ENCODE measurements at places on chromosomes 7 and 10.

DNA sequence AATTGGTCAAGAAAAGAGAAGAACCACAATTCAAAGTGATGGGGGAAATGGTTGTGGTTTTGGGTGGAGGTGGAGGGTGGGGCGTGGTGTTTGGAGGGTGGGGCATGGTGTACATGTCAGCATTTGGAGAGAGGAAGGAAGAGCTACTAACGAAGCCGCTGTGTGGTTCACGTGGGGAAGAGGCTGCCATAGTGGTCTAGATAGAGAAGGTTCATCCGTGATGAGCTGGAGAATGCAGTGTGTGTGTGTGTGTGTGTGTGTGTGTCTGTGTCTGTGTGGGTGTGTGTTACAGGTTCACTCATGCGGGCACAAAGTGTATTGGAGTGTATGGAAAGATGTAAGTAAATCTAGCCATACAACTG lies 6.1 kb upstream of the VCL start:
- no peak for DNase-seq

- no peak for DNase-seq
These were observed 231.1 kb downstream of the ARHGAP12 start for GRCh38 chr10:31697271-31698180.

DNA sequence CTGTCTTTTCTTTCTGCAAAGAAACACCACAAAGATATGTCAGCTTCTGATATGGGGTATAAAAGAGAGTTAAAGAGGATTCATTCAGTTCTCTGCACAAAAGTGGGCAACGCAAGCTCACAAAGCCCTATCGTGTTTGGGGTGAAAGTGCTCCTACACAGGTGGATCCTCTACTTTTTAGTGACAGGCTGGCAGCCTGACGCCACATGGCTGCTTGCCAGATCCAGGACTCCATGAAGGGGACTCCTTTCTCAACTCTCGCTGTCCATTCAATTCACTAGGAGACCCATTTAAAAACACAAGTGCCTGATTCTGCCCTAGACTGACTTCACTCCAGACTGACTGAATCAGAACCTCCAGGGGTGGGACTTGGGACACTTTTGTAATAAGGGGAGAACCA lies 8.0 kb downstream of the PARP12 start:
- no peak for DNase-seq

- DNase-seq, result no peak
These were observed 25.4 kb downstream of the CPVL start for GRCh38 chr7:29120955-29121354.

GRCh38 chr10:88278912-88279311 lies 304.2 kb downstream of the RNLS start:
- no peak for DNase-seq

DNA sequence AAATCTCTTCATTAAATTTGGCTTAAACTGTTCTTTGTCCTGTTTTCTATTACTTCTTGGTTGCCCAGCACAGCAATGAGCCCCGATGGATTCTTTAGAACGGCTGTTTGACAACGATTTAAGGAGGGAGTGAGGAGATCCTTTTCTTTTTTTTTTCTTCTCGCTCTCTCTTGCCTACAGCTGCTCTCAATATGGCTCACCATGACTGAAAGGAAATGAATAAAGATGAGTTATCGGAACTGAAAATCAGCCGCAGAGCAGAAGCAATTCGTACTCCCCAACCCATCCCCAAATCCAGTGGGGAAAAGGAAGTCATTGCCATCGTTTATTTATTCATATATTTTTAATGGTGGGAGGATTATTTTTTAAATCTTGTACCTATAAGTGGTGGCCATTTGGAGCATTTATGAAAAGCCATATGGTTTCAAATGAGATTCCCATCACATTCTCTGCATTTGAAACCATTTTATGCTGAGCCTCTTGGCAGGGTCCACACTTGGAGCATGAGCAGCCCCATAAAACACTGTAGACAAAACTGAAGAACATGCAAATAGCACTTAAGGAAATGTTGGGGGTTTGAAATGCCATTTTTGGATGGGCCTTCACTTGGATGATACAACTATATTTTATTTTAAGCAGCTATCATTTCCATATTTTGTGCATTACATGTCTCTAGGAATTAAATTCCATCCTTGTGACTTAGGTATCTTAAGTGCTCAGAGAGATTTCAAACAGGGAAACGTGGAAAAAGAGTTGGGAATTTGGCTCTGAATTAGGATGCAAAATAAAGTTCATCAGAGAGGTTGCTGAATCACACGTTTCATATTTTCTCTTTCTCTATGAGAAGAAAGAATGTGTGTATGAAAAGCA lies 107.7 kb upstream of the FZD1 start:
- DNase-seq, result no peak

- DNase-seq, result no peak
These were observed 1020.5 kb downstream of the LRMDA start for GRCh38 chr10:76451911-76452310.

- no peak for DNase-seq
These were observed 52.5 kb downstream of the NRCAM start for GRCh38 chr7:108403597-108404217.

GRCh38 chr10:62450912-62451610 lies 76.9 kb downstream of the ZNF365 start:
- no peak for DNase-seq

DNA sequence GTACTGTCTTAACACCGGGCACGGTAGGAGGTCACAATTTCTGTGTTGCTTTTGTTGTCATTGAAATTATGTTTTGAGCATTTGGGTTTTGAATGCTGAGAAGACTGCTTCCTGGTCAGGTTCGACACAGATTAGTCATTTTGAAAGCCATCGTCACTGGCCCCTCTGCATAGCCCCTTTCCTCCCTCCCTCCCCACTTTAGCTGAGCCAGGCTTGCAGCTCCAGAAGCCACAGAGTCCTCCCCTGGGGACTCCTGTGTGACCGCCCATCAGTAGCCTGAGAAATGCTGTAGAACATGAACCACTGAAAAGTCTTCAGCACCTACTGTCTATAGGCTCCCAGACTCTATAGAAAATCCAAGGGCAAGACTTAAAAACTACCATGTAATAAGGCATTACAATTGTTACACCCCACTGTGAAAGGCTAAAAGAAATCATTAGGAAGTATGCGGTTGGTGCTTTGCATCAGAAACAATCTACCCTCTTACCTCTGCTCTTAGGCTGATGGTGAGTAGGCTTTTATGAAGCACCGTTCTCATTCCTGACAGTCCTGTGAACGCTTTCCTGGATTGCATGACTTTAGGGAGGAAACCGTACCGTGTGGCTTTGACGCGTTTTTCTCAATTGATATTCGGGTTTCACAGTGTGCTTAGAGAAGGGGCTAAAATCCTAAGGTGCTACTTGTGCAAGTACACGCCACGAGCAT lies 24.8 kb downstream of the JCAD start:
- no peak for DNase-seq

- DNase-seq, result no peak
These were observed 54.2 kb upstream of the SVIL start for GRCh38 chr10:29689001-29689400.

DNA sequence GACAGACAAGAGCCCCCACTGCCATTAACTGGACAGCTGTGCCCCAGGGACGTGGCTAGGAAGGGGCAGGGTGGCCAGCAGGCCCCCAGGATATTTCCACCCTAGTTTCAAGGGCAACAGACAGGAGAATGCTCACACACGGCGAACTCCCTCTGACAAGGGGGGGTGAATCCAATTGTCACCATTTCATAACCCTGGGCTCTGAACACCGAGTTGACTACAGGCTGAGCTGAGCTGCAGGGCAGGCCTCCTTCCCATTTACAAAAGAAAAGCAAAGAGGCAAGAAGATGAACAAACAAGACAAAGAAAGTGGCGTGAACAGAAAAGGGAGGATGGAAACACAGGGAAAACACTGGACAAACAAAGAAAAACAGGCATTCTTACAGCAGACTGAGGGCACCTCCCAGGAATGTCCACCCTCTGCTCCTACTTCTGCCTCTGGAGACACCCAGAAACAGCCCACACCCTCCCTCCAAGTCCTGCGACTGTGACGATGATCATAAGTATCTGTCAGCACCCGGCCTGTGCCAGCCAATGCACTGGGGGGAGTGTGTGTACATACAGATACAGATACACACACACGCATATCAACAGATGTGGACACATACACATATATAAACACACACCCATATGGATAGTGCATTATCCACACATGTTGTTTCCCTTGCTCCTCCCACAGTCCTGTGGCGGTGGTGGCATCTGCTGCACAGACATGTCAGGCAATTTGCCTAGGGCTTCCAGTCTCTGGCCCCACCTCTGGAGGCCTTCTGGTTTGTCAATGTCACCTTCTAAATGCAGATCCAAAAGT lies 66.2 kb downstream of the FAM53B start:
- DNase-seq, result no peak

DNA sequence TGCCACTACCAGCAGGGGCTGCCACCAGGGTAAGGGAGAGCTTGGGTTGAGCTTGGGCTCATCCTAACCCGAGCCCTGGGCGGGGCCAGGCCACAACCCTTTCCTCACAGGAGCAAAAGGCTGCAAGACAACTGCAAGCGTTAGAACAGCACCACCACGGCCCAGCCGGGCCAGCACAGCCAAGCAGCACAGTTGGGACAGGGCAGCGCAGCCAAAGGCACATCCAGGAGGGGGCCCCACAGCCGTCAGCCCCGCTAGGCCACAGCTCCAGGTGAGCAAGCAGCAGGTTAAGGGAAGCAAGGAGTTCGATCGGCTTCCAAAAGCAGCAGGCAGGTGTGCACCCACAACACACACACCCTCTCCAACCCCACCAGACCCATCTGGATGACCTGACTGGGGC lies 7.0 kb upstream of the NDST2 start:
- no peak for DNase-seq

GRCh38 chr7:123494193-123494796 lies 40.1 kb downstream of the IQUB start:
- no peak for DNase-seq

DNA sequence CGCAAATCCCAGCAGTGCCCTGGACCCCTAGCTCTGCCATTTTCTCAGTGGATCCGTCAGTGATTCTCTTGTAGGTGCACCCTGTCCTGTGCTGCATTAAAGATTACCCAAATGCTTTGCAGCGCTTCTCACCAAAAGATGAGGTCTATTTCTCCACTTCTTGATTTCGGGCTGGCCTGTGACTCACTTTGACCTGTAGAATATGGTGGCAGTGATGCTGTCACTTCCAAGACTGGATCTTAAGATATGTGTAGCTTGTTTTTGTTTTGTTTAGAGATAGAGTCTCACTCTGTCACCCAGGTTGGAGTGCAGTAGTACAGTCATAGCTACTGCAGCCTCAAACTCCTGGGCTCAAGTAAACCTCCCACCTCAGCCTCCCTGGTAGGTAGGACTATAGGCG lies 37.0 kb upstream of the ZMIZ1 start:
- no peak for DNase-seq

DNA sequence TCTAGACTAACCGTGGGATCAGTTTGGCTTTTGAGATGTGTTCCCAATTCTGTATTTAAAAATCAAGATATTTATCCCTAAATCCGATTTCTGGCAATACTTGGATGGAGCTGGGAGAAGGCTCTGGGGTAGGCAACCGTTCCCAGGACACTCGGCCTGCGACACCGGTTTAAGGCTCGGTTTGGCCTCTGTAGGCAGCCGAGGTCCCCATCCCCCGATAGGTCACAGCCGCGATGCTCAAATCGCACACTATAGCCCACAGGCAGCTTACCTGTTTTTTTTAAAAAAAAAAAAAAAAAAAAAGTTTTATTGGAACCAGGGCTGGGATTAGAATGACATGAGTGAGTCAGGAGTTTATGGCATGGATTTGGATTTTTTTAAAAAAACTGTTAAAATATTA lies 729 bp upstream of the TAF3 start:
- DNase-seq, result no peak

DNA sequence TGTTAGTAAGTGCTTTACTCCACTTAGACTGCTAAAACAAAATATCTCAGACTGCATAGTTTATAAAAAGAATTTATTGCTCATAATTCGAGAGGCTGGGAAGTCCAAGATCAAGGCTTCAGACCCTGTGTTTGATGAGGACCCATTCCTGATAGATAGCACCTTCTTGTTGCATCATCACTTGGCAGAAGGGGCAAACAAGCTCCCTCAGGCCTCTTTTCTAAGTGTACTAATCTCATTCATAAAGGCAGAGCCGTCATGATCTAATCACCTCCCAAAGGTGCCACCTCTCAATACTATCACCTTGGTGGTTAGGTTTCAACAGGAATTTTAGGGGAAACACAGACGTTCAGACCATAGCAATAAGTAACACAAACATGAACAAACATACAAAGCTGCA lies 55.4 kb downstream of the CRPPA start:
- DNase-seq, result no peak

DNA sequence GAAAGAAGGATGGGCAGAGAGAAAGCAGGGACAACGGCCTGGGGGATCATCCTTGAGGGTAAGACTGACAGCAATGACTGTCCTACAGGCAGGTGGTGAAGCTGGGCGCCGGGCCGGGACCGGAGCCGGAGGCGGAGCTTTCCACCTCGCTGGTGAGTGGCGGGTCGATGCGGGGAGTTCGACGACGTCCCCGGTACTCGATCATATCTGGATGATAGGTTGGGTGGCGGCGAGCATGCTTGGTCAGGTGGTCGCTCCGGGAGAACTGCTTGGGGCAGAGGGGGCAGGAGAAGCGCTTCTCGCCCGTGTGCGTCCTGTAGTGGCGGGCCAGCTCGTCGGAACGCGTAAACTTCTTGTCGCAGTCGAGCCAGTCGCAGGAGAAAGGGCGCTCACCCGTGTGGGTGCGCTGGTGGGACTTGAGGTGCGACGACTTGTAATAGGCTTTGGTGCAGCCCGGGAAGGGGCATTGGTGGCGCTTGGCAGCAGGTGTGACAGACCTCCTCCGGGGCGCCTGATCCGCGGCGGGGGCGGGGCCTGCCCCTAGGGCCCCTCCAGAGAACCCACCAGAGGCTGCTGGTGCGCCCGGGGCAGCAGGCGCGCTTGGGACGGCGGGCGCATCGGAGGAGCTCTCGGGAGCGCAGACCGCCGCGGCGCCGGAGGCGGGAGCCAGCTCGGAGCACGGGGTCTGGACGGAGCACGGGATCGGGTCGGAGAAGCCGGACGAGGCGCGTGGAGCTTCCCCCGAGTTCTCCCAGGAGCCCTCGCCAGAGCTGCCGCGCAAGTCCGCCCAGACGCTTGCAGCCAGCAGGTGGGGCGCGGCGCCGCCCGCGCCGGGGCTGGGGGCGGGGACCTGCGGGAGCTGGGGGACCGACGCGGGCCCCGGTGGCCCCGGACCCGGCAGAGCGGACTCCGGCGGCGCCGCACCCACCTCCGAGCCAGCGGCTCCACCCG lies 752 bp downstream of the KLF14 start:
- no peak for DNase-seq

DNA sequence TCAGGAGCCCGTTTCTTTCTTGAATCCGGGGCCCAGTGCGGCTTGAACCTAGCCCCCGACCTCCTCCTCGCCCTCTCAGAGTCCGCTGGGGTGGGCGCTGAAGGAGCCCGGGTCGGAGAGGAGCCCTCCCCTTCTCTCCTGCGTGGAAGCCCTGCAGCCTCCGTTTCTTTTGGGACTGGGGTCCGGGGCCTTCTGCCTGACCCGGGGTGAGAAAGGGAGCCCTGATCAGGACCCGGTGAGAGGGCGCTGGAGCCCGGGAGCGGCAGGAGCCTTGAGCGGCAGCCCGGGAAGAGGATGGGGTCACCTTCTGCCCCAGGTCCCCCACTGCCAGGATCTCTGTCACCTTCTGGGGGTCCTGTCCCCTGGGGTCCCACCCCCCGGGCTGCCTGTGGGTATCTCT lies 162.3 kb downstream of the ZNF33B start:
- no peak for DNase-seq

Data from urinary bladder (tissue), 4 donors.